ENCODE measurements at places on chromosomes 2 and 18. TPM values are rescaled to one million over a fixed set of nuclear protein-coding genes. Genes with fewer than 3 reads are reported as not detected.

GRCh38 chr2:83971547-83971946 is 487.5 kb downstream of the SUCLG1 start:
- DNase-seq: no peak

RFTN2 gene
- total RNA-seq: 4.7 TPM

- no peak for DNase-seq
Measured at GRCh38 chr2:71816815-71817214, 330.8 kb downstream of the CYP26B1 start.

- no peak for DNase-seq
Measured at GRCh38 chr18:36329684-36330434, 32.3 kb downstream of the FHOD3 start.

NGEF gene
- under 0.01 TPM for total RNA-seq

DNA sequence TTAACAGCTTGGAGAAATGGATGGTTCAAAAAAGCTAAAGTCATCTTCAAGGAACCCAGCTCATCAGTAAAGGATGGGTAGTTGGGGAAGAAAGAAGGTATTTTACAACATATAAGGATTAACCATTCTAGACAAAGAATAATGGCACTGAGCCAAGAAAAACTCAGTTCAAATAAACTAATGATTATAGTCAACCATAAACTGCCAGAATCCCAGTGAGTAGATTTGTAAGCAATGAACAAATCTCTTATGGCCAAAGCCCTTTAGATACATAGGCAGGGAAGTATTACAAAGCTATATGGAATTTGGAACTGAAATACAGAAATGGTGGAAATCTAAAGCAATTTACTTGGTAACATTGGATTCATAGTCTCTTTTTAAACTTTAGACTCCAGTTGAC is 92.4 kb upstream of the ZFP36L2 start:
- DNase-seq: peak; percentile 72

PSTPIP2 gene
- 8.7 TPM for total RNA-seq

GRCh38 chr18:40159141-40160017 is 1795.7 kb upstream of the PIK3C3 start:
- DNase-seq: peak; percentile 19

OR6B2 gene
- total RNA-seq: not detected

ALPI gene
- not detected for total RNA-seq
